Activated CD8-positive, alpha-beta memory T cell treated with anti-CD3 and anti-CD28 coated beads for 4 hours (primary cell): ENCODE measurements at places on chromosomes 3 and 15.

DNA sequence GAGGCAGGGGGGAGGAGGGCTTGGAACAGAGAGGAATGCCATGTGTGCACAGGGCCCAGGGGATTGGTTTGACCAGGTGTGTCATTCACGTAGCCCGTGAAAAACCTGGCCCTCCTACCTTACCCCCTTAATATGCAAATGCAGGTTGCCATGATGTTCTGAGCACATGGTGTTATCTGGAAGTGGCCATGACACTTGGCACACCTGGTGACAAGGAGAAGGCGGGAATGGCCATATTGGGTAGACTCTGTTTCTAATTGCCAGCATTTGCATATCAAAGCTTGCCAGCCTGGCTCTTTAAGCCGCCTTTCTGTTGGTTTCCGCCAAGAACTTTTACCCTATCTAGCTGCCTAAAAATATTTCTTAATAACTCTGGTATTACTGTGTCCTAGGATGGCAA is 202.1 kb upstream of the DPH6 start:
- no peak for DNase-seq

DNA sequence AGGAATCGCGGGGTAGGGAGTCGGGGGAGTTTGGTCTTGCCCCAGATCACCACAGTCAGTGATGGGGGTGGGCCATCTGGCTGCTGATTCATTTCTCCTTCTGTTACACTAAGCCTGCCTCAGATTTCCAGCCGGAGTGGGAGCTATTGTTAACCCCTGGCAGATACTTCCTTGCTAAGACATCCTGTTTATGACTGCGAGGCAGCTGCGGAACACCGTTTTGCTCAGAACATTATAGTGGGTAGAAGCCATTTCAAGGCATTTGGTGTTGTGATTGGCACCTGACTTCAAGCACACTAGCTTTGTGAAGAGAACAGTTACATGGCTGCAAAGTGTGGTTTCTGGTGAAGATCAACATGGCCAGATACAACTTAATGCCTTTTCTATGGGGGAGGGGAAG is 73.8 kb downstream of the FLNB start:
- no peak for DNase-seq

DNA sequence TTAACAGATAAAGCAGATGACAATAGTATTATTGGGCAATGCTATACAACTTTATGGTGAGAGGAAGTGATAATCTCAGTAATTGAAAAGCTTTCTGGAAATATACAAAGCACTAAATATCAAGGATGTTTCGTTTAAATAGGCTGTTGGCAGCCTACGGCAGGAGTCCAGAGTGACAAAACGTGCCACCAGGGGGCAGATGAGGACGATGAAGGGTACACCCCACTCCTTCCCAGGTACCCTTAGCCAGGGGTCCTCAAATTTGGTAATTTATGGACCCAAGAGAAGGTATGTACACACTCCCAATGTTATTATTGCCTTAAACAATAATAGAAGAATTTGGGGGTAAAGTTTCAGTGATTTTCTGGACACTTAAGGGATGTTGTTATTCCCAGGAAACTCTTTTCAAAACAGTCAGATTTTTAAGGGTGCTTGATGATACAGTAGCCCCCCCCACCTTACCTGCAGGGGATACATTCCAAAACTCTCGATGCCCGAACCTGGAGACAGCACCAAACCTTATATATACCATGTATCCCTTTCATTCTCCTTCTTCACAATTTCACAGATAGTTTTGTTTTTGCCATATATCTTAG is 1.4 kb upstream of the MAGEL2 start:
- DNase-seq = no peak

DNA sequence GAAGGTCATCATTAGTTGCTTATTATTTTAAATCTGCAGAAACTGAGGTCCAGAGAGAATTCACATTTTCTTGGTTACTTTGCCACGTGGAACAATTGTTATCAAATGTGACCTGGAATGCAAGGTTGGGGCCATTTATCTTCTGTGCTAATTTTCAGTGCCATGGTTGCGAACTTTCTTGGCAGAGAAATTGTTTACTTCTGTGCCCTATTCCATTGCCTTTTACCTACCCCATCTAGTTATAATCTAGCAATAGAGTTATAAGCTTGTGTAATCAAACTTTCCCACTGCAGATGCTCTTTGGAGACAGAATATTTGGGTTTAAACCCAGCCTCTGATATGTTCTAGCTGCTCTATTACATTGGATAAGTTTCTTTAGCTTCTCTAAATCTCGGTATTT is 242.9 kb downstream of the LPP start:
- DNase-seq = no peak

GRCh38 chr3:54874816-54875556 is 52.9 kb downstream of the LRTM1 start:
- no peak for DNase-seq

DNA sequence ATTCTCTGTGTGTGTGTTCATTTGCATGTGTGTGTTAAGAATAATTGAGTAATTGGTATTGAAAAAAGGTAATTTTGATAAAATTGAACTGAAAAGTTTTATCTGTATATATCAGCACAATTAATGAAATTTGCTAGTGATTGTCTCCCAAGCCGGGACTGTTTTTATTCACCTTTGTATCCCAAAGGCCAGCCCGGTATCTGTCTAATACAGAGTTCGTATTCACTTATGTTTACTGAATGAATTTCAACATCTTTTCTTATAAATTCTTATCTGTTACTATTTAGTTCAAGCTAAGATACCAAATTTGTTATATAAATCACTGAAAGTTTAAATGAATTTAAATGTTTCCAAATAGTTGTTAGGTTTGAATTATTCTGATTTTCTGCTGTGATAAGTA is 394.0 kb upstream of the NAALADL2 start:
- no peak for DNase-seq

GRCh38 chr3:42991341-42992315 is 12.5 kb downstream of the GASK1A start:
- no peak for DNase-seq

GRCh38 chr3:56467108-56467507 is 1.2 kb downstream of the ERC2 start:
- DNase-seq = no peak
